Activated CD8-positive, alpha-beta T cell treated with anti-CD3 and anti-CD28 coated beads for 36 hours (primary cell): ENCODE measurements at places on chromosomes 2 and 18.

- no peak for DNase-seq
These were observed 91.0 kb upstream of the MCFD2 start for GRCh38 chr2:47006374-47007222.

- DNase-seq: no peak
These were observed 118.7 kb downstream of the EPB41L3 start for GRCh38 chr18:5424903-5425664.

- no peak for DNase-seq
These were observed 27.5 kb upstream of the FOSL2 start for GRCh38 chr2:28365158-28365557.

- DNase-seq: no peak
These were observed 274.5 kb downstream of the MYCN start for GRCh38 chr2:16214861-16215260.
